Body of pancreas (tissue), 4 donors: ENCODE measurements at places on chromosomes 16 and 17. TPM values are rescaled to one million over a fixed set of nuclear protein-coding genes. Genes with fewer than 3 reads are reported as not detected.
A peak's percentile ranks its signal among the peaks of the same experiment; 100 is the strongest.

TPSD1 gene
- total RNA-seq, result 1.6 TPM

GPRC5B gene
- 31.6 TPM for total RNA-seq

SLC52A1 gene
- not detected for total RNA-seq

RHBDL3 gene
- total RNA-seq, result 0.66 TPM

GRCh38 chr16:85195900-85196772, 83.9 kb upstream of the CIBAR2 start:
- peak; percentile 74 for DNase-seq

GRCh38 chr17:1109606-1110540, 69.9 kb downstream of the ABR start:
- DNase-seq, result peak; percentile 45

DNA sequence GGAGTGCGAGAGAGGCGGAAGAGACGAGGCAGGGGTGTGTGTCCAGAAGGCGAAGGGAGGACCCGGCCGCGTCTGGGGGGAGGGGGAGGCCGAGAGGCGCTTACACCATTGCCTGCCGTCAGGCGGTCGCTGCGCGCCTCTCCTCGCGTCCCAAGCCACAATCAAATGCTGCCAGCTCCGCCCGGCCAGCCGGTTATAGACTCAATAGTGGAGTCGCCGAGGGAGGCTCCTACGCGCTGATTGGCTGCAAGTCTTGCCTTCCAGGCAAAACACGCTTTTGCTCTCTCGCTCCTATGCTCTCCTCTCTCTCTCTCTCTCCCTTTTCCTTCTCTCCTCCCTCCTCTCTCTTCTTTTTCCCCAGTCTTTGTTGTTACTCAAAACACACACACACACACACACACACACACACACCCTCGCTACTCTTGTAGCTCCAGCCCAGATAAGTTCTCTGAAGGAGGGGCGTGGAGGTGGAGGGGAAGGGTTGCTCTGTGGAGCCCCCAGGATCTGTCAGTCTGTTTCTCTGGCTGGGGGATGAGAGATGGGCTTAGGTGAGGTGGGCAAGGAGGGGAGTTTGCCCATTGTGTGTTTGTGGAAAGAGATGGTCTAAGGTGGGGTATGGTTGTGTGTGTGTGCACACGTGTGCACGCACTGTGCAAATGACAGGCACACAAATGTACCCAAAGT, at the start of gene DLX3:
DLX3 (minus strand) TSS at position 170 of the 684 bp plus-strand sequence. CDS start 226 bp downstream, outside the sequence.
- DNase-seq, result peak; percentile 81

DNA sequence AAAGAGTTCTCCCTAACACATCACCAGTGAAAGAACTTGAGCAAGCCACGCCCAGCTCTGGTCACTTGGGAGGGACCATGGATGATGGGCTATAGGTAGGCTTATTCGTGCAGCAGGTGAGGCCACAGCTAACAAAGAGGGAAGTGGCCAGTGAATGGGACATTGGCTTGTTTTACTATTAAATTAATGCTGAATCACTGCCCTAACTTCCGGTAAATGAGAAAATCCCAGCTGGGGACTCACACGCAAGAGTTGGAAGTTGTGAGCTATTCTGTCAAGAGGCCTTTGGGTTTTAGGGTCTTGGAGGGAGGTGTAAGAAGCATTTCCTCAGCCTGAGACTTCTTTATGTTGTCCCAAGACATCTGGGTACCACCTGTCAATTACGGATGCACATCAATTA, 315.3 kb downstream of the XYLT1 start:
- DNase-seq, result no peak

- DNase-seq, result no peak
Measured at GRCh38 chr17:33545124-33545523, 252.0 kb upstream of the ASIC2 start.

GRCh38 chr16:49838441-49839016, 17.4 kb downstream of the ZNF423 start:
- DNase-seq, result no peak

- DNase-seq, result no peak
Measured at GRCh38 chr17:73198201-73198929, 5.5 kb downstream of the COG1 start.

GRCh38 chr17:4375039-4375748, 8.7 kb upstream of the UBE2G1 start:
- no peak for DNase-seq

DNA sequence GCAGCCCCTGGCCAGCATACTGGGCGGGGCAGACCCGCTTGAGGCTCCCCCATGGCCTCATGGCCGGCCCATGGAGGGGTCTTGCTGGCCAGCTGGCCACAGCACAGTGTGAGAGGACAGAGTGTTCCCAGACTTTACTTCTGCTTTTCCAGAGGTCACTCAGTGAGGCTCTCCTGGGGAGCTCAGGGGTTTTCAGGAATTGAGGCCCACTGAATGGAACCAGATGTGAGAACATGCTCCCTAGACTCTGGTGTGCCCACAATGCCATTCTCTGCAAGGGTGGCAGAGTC, 21.2 kb downstream of the ATP6V0D1 start:
- DNase-seq, result no peak

DNA sequence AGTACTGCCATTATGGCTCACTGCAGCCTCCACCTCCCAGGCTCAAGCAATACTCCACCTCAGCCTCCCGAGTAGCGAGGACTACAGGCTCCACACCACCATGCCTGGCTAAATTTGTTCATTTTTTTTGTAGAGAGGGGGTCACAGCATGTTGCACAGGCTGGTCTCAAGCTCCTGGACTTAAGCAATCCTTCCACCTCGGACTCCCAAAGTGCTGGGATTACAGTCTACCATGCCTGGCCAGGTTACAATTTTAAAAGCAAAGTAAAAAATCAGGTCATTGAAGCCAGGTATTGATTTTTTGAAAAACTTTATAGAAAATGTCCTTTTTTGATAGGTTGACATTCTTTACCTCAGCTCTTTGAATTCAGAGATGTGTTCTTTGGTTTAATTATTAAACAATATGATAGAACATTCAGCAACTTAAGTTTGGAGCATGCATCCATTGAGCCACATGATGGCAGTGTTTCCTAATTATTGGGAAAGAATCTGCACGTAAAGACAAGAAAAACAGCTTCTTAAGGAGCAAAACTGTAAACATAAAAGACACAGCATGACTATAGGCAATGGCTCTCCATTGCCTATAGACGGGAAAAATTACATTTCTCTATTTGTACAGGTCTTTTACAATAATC, 1.7 kb upstream of the SLC16A11 start:
- DNase-seq, result peak; percentile 65

DNA sequence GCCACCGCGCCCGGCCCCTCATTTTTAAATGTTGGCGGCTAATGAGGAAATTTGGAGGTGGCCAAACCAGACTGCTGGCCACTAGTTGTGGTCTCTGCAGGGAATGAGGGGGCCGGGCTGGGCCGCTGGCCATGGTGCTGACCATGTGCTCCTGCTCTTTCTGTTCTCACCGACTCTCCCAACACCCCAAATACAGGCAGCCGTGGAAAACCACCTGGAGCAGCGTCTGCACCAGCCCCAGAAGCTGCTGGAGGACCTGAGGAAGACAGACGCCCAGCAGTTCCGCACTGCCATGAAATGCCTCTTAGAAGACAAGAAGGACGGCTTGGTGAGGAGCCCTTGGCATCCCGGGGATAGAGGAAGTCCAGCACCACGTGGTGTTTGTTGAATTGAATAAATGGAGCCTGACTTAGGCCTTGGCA, 21.3 kb downstream of the OTOA start:
- DNase-seq, result no peak
